ENCODE measurements at places on chromosomes 16 and 17.

- DNase-seq = no peak
These were observed 5.1 kb downstream of the PRSS22 start for GRCh38 chr16:2852731-2853507.

- no peak for DNase-seq
These were observed 6.4 kb downstream of the ZFPM1 start for GRCh38 chr16:88459366-88460073.

GRCh38 chr17:57603546-57603945 is 141.6 kb downstream of the CCDC182 start:
- DNase-seq = no peak

DNA sequence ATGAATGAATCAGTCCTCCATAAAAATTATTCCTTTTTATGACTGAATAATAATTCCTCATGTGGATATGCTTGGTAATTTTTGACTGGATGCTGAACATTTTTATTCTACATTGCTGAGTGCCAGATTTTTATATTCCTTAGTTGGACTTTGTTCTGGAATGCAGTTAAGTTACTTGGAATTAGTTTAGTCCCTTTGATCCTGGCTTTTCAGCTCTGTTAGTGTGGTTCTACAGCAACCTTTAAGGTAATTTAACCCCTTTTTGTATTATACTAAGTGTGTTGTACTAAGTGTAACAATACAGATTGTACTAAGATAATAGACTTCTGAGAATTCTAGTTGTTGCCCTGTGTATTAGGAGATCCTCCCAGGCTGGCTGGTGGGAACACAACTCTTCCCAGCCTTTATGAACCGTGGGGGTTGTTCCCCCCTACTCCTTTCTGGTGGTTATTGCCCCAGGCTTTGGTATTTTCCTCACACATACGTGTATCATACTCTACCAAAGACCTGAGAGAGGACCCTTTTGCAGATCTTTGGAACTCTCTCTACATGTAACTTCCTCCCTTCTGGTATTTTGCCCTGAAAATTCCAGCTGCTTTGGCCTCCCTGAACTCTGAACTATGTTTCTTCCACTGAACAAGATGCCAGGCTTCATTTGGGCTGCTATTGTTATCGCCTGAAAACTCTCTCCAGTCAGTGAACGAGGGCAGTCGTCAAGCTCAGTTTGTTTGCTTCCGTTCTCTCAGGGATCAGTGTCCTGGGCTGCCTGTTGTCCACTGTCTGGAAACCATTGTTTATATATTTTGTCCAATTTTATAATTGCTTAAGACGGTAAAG is 30.5 kb downstream of the TANGO6 start:
- DNase-seq = no peak

DNA sequence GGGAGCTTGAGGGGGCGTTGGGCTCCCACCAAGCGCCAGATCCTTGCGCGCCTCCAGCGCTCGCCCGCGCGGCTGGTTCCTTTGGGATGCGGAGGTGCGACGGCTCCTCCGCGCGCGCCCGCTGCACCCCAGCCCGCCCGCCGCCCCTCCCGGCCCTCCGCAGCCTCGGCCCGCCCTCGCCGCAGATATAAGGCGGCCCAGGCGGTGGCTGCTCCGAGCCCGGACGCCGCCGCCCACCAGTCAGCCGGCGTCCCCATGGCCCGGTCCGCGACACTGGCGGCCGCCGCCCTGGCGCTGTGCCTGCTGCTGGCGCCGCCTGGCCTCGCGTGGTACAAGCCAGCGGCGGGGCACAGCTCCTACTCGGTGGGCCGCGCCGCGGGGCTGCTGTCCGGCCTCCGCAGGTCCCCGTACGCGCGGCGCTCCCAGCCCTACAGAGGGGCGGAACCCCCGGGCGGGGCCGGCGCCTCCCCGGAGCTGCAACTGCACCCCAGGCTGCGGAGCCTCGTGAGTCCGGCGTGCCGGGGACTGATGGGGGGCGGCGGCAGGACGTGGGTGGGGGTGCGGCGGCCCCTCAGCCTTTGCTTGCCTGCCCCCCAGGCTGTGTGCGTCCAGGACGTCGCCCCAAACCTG is at the start of gene NPB:
Gene NPB (plus strand): TSS at position 216 of the 630 bp plus-strand sequence. CDS start 40 bp downstream, at position 256.
- DNase-seq = no peak

DNA sequence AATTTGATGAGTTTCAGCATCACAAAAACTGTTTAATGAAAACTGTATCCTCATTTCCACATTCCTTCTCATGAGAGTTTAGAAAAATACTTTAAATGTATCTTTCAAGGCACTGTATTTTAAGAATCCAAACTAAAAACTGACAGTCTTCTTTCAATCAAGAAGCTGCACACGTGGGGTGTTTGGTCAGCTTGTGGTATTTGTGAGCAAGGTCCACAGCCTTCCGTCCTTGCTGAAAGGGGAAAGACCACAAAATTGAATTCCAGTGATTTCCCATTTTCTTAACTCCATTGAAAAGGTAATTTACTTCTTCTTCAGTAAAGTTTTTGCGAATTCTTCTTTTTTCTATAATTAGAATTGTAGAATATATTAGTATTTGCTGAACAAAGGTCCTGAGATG is 3.4 kb upstream of the DYNC1LI2 start:
- DNase-seq = no peak

DNA sequence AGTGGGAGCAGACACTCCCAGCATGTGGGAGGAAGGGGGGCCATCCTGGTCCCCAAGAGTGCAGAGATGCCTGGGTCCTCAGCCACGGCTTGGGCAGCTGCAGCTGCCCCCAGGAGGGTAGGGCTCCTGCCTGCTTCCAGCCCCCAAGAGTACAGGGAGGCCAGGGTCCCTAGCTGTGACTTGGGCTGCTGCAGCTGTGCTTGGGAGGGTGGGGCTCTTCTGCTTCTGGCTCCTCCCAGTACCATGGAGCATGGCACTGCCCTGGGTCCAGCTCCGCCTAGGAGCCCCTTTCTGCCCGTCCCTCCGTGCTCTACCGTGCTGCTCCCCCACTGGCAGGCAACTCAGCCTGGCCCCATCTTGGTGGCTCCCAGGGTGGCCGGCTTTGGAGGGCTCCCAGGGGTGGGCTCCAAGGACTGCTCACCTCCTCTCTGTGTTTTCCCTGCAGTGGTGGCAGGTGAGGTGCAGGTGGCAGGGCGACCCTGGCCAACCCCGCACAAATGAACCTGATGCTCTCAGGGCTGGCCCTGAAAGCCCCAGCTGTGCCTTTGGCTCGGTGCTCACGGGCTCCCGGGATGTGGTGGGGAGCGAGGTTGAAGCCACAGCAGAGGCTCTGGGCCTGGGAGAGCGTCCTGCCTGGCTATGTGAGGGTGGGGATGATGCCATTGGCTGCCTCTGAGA is 18.5 kb upstream of the USP22 start:
- no peak for DNase-seq
